ENCODE measurements at places on chromosomes 12 and 14. TPM values are rescaled to one million over a fixed set of nuclear protein-coding genes. Genes with fewer than 3 reads are reported as not detected.

DNA sequence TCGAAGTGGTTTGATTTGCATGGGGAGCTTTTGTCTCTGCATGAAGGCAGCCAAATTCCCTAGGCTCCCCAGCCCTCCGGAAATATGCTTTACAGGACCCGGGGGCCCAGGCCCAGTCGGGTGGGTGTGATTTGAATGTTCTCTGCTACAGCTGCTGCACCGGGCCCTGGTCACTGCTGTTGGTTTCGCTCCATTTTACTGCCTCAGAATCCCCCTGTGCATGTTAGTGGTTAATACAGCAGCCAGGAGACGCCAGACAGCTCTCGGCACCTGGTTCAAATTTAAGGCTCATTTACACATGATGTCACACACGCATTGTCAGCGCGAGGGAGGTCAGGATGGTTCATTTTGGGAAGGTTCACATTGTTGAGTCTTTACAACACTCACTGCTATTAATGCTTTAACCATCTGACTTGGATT is 99.6 kb downstream of the SLC38A6 start:
- no peak for DNase-seq

- DNase-seq = no peak
Observed at GRCh38 chr12:111361717-111362576, 6.9 kb downstream of the PHETA1 start.

GRCh38 chr14:94019329-94019728 is 6.8 kb upstream of the OTUB2 start:
- DNase-seq = no peak

GRCh38 chr12:65081496-65081895 is 39.6 kb downstream of the WIF1 start:
- no peak for DNase-seq

DNA sequence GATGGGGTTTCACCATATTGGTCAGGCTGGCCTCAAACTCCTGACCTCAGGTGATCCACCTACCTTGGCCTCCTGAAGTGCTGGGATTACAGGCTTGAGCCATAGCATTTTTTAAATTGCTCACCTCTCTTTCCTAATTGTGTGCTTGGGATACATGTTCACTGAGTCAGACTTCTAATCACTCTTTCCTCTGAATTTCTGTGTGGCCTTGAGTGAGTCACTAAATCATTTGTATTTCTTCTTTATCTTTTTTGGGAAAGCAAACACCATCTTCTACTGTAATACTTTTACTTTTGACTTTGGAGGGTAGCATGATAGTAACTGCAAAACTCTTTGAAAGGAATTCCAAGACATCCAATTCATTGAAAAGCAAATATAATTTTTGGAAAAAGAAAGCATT is 60.8 kb downstream of the FLRT2 start:
- no peak for DNase-seq

The POTEG gene
- not detected for polyA plus RNA-seq

Measured in left kidney (tissue), 8 donors.